ENCODE measurements at places on chromosomes 1 and 21.

DNA sequence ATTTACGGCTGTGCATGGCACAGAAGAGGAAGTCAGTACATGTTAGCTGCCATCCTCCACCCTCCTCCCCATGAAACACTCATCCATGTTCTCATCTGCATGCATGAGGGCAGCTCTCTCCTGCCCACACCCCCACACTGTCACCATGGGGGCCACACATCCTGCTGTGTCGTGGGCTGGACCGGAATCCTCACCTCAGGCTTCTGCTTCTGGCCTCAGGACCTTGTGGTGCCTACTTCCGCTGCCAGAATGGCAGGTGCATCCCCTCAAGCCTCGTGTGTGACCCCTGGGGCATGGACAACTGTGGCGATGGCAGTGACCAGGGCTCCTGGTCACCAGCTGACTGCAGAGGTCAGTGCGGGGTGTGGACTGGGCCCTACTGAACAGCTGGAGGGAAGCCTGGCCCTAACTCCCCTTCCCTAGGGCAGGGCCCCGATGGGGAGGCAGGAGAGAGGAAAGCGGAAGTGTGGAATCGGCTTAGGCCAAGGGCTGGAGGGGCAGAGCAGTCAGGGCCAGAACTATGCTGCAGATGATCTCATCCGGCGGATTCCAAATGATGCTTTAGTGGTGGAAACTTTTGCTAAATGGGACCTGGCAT is 3.8 kb downstream of the LDLRAD2 start:
- no peak for DNase-seq

DNA sequence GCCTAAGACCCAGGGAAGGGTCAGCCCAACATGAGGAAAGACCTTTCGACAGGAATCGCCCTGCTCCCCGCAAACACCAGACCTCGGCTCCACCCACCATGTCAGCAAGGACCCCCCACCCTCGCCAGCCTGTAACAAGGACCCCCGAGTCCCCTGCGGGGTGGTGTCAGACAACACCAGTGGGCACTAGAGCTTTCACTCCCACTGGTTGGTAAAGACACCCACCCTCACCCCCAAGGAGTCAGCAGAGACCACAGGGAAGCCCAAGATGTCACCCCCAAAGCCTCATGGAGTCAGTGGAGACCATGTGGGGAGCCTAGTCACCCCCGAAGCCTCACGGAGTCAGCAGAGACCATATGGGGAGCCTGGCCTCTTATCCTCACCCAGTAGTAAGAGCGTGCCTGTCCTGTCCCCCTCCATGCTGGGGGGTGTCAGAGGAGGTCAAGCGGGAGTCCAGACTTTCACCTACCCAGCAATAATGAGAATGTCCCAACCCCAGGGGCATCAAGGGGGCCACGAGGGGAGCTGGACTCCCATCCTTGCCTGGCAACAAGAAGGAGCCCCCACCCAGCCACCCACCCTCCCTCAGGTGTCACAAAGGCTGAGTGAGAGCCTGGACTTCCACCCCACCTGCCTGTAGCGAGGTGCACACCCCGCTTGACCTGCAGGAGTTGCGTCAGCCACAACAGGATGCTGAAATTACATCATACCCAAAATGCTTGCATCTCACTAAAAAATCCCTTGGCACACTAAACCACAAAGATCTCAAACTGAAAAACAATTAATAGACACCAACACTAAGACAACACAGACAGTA is 24.8 kb downstream of the SLC19A1 start:
- DNase-seq = no peak

DNA sequence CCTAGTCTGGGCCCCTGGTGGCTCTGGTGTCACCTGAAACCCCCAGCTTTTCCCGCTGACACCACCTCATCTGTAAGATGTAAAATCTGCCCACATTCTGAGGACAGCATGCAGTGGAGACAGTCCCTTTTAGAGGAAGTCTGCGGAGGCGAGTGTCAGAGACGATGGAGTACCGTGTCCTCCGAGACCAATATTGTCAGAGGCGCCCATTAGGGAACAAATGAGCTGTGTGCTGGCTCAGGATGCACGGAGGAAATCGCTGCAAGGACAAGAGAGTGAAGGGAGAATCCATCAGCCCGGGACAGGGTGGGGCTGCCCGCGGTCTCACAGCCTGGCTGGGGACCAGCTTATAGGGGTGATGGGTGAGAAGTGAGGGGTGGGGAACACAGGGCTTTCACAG is 214.8 kb downstream of the MATN1 start:
- DNase-seq = no peak

DNA sequence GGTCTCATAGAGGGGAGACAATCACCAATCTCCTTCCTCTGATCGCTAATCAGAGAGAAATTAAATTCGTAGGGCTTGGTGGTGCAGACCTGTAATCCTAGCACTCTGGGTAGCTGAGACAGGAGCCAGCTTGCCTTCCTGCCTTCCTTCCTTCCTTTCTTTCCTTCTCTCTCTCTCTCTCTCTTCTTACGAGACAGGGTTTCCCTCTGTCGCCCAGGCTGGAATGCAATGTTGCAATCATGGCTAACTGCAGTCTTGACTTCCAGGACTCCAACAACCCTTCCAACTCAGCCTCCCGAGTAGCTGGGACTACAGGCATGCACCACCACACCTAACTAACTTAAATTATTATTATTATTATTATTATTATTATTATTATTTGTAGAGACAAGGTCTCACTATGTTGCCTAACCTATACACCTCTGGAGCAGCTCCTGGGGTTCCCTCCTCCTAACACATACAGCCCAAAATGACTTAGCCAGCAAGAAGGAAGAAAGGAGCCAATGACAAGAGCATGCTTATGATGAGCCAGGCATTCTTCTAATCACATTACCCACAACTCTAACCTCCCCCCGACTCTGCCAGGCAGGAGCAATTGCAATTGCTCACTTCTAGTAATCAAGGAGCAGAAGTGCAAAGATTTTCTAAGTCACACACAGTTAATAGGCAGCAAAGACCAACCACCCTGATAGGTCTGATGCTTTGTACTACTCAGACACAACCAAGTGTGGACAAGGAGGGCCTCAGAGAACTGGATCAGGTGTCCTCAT is 105.4 kb upstream of the F3 start:
- DNase-seq = no peak

GRCh38 chr1:230242326-230242725 is 175.3 kb downstream of the GALNT2 start:
- no peak for DNase-seq

GRCh38 chr1:236565530-236565929 is 38.8 kb downstream of the HEATR1 start:
- no peak for DNase-seq

- no peak for DNase-seq
Measured at GRCh38 chr1:208169081-208169879, 74.9 kb downstream of the PLXNA2 start.

DNA sequence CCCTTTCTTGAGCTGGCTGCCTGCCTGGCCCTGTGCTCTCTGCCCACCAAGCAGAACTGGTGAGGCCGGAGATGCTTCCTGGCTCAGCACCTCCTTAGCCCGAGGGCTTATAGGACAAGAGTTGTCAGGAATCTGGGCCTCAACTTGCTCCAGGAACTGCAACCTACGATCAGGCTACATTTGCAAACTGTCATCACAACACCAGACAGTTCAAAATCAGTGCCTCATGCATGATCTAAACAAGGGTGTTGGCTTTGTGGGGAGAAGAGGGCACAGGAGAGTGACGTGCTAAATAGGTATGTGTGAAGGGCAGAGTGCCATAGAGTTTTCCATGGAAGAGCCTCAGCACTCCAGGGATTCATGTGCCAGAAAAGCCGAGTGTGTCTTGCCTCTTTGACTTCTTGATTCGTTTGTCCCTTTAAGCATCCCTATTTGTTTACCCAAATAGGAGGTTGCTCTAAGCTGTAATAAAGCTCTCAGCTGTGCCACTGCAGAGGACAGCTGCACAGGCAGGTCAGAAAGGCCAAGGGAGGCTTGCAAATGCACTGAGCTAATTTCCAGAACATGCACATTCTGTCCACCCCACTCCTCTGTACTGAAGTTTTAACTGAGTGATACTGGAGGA is 30.2 kb upstream of the NEK2 start:
- no peak for DNase-seq

DNA sequence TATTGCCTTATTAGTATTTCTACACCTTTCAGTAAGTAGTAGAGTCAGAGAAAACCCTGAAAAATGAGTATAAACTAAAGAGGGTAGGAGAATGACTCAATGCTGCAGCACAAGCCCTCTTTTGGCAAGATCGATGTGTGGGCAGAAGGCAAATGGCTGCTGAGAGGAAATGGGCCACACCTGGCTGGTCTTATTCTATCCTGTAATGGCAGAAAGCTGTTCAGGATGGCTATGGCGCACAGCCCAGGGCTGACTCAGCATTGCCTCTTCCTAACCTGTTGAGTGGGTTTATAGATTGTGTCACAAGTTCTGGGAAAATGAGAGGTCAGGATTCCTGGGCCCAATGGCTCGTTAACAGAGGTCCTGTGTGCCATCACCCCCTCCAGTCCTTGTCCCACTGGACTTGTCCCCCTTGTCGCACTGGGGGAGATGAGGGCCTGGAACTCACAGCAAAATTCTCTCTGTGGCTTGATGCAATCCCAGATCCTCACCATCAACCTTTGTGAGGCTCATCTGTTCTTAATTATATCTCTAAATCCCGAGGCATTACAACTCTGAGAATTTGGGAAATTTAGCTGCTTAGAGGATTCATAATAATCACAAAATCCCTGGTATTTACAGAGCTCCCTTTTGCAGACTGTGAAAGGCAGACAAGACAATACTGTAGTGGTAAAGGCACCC is 13.2 kb downstream of the HMGB4 start:
- DNase-seq = no peak

DNA sequence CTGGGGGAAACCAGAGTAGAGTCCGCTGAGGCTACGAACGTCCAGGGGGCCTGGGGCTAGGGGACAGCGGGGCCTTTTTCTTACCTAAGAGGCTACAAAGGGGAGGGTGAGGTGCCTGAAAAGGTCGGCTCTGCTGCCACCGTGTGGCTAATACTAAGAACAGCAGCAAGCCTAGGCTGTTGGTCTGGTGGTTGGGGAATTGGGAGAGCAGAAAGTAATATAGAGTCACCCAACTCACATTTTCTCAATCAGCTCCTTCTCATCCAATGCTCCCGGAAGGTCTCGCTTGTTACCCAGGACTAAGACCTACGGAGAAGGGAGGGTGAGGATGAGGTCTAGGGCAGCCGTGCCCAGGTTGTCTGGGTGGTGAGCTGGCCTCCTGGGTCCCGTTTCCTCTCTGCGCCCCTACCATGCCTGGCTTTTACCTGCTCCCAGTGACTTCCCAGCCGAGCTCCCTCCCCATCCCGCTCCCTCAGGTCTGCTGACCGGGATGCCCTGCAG is 9.3 kb downstream of the ARL8A start:
- peak; percentile 35 for DNase-seq

DNA sequence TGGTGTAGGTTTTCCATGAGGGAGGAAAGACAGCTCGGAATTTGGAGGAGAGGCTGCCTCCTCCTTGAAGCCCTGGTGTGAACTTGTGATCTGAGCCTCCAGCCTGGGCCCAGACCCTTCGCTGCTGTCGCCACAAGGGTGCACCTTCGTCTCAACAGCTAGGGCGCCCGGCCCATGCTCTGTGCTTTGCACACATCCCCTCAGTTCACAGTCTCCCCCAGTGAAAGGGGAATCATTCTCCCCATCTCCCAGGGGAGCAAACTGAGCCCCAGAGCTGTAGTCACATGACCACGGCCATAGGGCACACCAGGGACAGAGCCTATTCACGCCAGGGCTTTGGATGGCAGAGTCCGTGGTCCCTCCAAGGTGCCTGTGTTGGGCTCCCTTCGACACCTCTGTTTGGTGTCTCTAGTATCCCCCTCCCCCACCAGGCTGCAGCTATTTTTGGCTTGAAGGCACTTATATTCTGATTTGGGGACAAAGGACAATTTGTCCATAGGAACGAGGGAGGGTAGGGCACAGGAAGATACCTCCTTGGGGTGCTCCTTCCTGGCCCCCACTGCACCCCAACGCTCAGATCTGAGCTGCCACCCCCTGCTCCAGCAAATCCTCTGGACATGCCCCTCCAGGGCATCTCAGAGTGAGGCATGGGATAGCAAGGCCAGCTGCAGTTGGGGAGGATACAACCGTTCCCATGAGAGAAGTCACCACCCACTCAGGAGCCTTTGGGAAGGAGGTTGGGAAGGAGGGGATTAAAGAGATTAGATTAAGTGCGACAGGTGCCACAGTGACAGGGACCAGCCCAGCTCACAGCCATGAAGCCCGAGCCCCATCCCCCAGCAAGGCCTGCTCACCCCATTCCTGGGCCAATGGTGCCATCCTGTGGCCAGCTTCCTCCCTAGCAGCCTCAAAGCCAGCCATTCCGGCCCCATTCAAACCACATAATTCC is 15.7 kb downstream of the MATN1 start:
- no peak for DNase-seq

DNA sequence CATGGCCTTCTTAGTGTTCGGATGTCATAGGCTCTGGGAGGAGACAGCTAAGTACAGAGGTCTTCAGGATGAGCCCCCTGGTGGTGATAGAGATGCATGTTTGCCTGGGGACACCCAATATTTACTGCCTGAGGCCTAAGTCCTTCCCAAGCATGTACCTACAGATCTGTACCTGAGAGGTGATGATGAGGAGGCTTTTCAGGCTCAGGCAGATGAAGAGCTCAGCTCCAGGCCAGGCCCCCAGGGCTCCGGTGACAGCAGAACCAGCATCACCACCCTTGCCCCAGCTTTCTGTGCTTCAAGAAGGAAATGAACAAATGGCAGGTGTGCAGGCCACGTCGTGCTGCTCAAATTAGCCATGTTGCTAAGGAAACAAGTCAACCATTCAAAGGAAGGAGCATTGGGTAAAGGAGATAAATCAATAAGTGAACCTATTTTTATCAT is 21.1 kb downstream of the CACNA1E start:
- DNase-seq = no peak

DNA sequence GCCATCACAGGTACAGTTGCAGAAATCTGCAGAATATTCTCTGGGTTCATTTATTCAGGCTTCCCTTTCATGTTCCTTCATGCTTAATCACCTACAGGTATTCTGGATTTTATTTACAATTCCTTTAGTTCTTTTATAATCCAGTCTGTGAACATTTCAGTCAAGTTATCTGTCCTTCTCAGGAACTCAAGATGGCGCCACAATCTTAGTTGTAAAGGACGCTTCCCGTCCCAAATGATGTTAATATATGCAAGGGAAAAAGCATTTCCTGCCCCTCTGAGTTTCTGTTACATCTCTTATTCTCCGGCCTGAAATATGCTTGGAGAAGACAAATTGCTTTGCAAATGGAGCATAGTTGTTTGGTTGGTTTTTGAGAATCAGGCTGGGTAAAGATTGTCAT is 19.3 kb downstream of the F3 start:
- DNase-seq = no peak

- DNase-seq = no peak
Measured at GRCh38 chr1:41053316-41053715, 31.8 kb upstream of the SLFNL1 start.

GRCh38 chr1:66494482-66494881 is 39.5 kb upstream of the SGIP1 start:
- no peak for DNase-seq
